ENCODE measurements at places on chromosomes 16 and 17.

GRCh38 chr16:66928702-66929388 lies 3.5 kb upstream of the RRAD start:
- no peak for DNase-seq

GRCh38 chr16:88973007-88973410 lies 4.0 kb downstream of the CBFA2T3 start:
- DNase-seq, result no peak

- DNase-seq, result no peak
These were observed 210.0 kb downstream of the BCAS3 start for GRCh38 chr17:60887614-60888028.

GRCh38 chr16:81615411-81615810 lies 163.7 kb upstream of the PLCG2 start:
- DNase-seq, result no peak

GRCh38 chr16:70659953-70660671 lies 13.8 kb downstream of the IL34 start:
- no peak for DNase-seq

DNA sequence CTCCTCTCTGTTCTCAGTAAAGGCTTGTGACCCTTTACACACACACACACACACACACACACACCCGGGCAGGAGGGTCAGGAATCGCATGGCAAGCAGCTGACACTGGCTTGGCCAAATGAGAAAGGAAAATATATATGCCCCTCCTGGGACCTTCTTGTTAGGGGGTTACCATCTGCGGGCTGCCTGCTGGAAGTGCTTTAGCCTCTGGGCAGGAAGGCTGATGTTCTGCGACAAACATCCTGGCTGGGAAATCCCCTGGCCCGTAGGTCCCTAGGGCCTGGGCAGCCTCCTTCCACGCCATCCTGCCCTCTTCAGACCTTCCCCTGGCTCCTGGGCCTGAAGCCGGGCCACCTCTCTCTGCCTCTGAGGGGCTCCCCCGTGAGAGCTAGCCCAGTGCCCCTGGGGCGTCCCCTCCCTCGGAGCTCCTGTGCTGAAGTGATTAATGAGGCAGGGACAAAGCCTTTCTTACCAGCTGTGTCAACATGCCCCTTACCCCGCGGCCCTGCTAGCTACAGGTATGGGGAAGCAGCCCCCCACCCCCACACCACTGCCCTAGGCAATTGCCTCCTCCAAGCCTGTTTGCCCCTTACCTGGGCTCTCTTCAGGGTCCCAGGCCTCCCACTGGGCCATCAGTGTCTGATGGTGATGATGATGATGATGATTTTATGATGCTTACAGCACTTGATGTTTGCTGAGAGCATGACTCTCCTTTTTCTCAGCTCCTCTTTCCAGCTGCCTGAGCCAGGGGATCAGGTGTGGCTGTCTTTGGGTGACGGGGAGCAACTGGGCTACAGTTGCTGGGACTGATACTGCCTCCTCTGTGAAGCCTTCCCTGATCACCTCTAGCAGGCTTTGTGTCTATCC lies 32.8 kb upstream of the ETV4 start:
- peak; percentile 61 for DNase-seq

DNA sequence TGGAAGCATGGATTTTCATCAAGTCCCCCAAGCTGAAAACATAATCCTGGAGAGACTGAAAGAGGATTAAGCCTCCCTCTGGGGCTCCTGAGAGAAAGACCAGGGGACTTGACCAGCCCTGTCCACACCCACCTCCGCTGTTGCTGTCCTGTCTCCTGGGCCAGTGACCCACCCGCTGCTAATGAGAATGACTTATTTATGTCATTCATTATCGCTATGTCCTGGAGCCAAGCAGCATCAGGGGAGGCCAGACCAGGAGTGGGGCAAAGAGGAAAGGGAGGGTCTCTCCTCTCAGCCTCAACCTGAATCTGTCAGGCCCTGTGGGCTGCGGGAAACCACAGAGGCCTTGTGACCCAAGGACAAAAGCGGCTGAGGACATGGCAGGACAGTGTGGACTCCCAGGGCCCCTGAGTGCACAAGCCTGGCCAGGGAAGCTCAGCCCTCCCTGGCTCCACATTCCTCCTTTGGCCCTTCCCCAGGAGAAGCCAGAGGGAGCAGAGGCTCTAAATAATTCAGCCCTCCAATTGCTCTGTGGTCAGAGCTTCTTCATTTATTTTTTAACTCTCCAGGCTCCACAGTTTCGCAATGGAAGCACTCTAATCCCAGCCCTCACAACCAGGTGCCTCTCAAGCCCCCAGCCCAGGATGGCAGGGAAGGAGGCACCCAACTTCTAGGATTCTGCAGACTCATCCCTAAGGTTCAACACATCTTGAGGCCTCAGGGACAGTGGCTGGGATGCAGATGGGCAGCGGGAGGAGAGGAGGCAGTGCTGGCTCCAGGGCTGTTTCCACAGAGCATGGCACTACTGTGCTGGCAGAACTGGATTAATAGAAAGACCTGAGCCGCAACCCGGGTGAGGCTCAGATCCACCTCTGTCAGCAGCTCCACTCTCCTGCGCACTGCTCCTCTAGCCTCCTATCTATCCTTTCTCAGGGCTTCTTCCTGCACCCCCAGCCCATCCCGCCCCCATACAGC lies 19.1 kb downstream of the CUEDC1 start:
- DNase-seq, result no peak

- no peak for DNase-seq
These were observed 24.2 kb downstream of the SGSH start for GRCh38 chr17:80195671-80196529.

DNA sequence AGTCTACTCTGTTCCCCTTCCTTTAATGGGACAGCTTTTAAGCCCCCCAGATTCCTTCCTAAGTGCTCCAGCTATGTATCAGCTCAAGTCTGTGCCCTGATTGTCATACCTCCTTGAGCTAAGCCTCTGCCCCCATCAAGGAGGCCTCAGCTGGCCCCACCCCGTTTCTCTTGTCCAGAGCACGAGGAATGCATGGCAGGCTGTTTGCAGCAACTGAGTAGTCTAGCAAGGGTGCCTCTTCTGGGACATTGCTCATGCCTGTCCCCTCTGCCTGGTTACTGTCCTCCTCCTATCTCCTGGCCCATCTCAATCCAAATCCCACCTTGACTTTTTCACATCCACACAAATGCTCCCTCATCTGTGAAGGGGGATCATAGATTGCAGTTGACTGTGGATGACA lies 27.8 kb upstream of the TMEM220 start:
- DNase-seq, result no peak

DNA sequence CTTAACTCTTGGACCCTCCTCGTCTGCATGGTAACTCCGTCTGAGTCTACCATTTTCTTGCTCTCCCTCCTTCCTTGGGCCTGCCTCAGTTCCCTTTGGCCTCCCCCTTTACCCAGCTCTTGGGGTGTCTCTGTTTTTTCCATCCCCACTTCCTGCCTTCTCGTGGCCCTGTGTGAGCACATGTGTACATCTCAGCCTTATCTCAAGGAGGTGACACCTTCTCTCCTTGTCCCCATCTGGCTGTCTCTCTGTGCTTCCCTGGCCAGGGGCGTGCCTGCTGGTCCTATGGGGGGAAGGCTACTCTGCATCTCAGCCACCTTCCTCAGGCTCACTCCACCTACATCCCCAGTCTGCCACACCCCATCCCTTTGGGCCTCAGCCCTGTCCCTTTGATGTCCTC lies 6.6 kb downstream of the CTF1 start:
- DNase-seq, result no peak

DNA sequence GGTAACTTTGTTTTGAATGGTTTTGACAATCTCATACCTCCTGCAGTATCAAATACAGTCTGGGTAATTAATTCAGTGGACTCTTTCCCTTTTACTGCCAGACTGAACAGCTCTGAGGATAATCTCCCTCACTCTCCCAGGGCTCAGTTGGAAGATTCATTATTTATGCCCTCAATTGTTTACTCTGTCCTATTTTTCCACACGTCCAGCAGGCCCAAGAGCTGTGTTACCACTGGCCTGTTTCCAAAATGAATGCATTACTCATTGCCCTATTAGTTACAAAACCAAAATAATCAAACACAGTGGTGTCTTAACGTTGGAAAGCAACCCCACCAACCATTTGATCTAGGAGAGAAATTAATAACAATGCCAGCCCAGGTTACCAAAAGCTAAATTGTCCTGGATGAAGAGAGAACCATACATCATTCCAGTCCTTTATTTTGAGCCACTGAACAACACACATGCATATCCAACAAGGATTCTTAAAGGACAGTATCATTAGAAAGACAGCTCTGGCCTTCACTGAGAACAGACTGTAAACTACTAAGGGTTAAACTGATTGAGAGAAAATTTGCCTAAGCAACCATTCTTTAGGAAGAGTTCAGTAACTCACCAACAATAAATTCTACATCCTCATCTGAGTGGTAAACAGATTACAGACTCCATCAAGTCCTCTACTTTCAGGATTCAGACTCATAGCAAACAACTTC lies 34.5 kb downstream of the FAM222B start:
- no peak for DNase-seq

- DNase-seq, result no peak
These were observed 9.0 kb upstream of the NKD1 start for GRCh38 chr16:50539053-50539695.

DNA sequence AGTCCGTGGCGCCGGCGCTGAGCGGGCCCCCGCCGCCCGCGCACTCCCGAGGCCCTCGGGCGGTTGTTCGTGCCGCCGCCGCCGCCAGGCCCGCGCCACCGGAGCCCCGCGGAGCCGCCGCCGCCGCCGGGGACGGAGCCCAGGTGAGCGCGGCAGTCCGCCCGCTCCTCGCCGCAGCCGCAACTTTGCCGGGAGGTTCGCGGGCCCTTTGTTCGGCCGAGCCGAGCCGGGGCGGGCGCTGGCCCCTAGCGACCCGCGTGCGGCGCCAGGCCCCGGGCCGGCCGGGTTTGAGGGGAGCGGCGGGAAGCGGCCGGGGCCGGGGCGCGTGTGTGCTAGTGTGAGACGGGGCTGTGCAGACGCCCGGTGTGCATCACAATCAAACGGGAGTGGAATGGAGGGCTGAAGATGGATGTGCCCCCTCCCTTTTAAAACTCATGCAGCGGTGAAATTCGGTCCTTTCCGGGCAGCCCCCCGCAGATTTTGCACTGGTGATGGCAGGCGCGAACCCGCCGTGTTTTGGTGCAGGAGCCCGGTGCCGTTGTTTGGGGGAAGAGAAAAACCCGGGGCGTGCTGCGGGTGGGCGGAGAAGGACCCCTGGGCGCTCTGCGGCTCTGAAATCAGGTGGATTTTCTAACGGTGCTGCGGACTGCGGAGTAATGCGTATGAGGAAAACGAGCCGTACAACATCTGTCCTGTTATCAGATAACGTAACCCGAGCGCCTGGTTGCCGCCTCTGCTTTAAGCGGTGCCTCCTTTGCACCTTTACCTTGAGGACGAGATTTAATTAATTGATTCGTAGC lies 823 bp downstream of the TNRC6C start:
- peak; percentile 28 for DNase-seq

GRCh38 chr17:50161023-50161910 lies 4.5 kb upstream of the SGCA start:
- peak; percentile 94 for DNase-seq

DNA sequence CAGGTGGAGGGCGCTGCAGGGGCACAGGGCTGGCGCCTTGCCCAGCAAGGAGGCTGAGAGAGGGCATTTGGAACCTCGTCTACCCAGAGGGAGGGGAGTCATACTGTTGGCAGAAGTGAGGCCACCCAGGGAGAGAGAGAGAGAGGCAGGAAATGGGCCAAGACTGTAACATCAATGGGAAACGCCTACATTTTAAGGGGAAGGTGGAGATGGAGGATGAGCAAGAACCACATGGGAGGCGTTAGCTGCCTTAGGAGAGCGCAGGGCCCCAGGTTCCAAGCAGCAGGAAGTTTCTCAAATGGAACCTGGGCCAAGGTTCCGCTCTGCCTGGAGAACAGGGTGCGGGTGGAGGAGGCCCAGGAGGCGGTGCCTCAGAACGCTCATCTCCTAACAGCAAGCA lies 2.7 kb upstream of the WFDC1 start:
- no peak for DNase-seq

DNA sequence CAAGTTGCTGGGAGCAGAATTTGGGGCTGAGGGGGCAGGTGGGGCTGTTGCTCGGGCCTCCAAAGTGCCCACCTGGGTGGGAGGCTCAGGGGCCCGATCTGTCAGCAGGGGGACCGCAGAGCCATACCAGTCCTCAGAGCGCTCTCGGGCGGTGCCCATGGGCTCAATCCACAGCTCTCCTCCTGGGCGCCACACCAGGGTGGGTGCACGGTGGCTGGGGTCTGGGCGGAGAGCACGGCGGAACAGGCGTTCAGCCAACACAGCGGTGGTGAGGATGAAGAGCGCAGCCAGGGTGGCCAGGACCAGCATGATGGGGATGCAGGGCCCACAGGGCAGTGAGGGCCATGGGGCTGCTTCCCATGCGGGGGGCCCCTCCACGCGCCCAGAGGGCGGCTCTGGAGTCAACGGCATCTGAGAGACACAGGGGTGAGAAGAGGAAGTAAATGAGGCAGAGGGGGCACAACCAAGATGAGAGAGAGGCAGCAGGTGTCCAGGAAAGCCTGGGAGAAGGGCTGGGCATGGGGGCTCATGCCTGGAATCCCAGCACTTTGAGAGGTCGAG lies 1.2 kb downstream of the C16orf54 start:
- peak; percentile 43 for DNase-seq

DNA sequence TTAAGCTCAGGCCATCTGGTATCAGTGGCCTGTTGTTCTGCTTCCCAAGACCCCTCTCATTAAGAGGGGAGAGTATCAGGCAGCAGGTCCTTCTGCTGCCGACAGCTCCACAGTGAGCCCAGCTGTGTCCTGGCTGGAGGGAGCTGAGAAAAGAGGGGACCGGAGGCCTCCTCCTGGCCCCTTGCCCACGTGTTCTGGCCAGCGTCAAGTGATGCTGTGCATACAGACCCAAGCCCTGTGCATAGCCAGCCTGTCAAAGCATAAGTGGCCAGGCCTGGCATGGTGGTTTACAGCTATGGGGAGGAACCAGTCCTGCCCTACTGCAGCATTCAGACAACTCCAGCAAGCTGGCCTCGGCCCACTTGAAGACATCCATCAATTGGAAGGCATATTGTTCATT lies 48.0 kb downstream of the ABCC6 start:
- DNase-seq, result no peak

DNA sequence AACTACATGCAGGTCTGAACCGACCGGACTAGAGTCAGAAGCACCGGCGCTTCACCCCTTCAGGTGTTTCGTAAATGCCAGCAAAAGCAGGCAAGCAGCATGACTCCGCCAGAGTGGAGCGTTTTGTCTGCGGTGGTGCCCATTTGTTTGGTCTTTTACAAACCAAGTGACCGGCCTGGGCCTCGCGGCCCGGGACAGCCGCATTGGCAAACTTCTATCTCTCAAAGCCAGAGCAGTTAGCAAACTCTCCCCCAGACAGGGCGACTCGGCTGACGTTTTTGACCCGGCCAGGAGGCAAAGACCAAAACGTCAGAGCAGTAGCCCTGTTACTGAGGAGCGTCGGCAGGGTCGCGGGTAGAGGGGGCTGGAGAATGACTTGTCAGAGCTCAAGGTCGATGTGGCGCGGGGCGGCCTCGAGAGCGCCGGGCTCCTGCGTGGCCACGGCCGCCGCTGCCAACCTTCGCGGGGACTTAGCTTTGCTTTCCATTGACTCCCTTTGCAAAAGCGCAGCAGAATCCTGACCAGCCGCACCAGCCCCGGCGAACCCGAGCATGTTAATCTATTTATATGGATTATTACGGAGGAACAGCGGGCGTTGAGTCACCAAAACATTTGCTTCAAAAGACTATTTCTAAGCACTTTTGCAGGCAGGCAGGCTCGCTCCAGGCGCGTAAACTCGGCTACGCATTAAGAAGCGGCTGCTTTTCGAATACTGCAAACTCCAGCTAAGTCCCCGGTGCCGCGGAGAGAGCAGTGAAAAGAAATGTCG lies 763 bp upstream of the SOX9 start:
- peak; percentile 58 for DNase-seq

Data from GM06990 (cell line).